ENCODE measurements at places on chromosomes 2 and 18.

DNA sequence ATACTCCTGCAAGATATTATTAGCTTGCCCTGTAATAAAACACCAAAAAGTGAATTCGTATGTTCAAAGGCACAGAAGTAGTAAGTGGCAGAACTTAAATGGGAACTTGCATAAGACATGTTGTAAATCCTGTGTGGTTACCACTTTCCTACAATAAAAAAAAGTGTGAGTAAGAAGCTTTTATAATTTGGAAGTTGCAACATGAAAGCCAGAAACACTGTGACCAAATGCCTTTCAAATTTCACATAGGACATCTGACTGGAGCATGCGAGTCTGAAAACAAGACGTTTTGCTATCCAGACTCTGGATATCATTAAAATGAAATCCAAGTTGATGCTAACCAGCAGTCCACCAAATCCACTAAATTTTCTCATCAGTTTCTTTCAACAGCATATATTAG, 886.2 kb upstream of the NRXN1 start:
- no peak for DNase-seq

DNA sequence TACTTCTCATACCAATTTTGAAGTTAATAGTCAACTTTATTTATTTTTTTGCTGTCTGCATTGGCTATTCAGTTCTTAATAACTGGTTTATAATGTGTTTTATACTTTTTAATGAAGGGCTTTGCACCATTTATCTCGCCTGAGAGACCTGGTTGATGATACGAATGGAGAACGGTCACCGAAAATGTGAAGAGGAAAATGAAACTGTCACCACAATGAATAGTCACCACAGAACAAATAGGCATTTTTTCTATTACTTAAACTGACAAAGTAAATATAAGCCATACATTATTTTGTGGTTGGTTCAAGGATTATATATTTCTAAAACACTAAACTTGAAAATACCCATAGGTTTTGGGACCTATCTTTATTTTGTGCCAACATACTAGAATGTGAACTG, 20.4 kb downstream of the C18orf54 start:
- no peak for DNase-seq

GRCh38 chr2:133790711-133791110, 222.4 kb upstream of the NCKAP5 start:
- DNase-seq, result no peak

DNA sequence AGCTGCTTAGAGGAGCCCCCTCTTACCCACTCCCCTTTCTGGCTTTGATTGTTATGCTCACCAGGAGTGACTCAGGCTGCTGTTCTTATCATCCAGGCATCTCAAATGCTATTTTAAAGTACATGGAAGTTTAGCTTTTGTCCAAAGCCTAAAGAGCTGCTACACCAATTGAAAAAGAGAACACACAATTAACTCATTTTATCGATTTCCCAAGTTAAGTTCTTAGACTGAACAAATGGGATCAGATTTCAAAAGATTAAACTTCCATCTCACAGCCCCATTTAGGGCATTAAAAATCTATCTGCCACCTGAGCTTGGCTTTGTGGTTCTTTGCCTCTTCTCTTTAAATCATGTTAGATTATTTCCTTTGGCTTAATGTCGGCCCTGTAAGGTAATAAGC, 81.2 kb downstream of the MYO5B start:
- DNase-seq, result no peak

GRCh38 chr18:32550963-32551362, 80.3 kb upstream of the GAREM1 start:
- no peak for DNase-seq

- no peak for DNase-seq
Measured at GRCh38 chr2:85231468-85231805, 96.4 kb downstream of the TGOLN2 start.
